LHCN-M2 (cell line): ENCODE measurements at places on chromosomes 16 and 17. TPM values are rescaled to one million over a fixed set of nuclear protein-coding genes. Genes with fewer than 3 reads are reported as not detected.

GRCh38 chr17:52027620-52028295 is 130.8 kb downstream of the CA10 start:
- peak; percentile 87 for DNase-seq

GRCh38 chr16:19549673-19550072 is 5.8 kb upstream of the VPS35L start:
- no peak for DNase-seq

DNA sequence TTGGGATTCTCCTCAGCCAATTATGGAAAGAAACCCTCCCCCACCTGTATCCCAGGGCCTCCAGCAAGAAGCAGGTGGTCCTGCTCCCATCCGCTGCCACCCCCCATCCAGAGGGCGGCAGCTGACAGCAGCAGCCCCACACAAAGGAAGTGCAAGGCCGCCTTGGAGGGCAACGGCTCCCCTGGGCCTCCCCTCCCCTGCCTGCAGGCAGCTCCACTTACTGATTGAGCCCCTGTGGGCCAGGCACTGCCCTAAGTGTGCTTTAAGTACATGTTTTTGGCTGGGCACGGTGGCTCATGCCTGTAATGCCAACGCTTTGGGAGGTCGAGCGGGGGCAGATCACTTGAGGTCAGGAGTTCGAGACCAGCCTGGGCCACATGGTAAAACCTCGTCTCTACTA is 257.6 kb downstream of the PARN start:
- no peak for DNase-seq

- no peak for DNase-seq
Measured at GRCh38 chr16:11737713-11738112, 4.9 kb downstream of the TXNDC11 start.

DNA sequence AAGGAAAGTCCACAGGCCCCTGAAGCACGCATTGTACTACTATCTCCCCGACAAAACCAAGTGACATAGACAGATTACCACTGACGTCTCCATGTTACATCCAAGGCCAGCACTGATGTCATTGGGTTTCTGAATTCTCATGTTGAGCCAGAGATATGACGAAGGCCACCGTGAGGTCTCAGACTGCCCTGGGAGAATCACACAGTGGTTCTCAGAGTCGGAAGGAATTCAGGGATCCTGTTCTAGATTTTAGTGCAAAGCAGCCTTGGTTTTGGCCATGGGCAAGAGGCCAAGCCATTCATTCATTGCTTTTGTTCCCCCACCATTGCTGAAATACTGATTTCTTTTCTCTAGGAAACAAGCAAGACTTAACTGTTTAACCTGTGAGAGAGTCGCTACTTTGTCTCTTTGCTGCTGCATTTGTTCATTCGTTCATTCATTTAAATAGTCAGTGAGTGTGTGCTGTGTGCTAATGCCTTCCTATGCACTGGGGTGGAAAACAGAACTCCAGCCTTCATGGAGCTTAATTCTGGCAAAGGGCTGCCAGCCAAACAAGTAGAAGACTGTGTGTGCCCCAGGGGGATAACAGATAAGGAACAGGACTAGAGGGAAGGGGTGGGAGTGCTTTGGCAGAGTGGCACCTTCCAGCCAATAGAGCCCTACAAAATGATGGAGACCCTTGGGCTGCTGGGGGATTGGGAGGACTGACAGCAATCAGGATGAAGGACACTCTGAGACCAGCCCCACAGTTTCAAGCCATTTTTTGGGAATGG is 222.3 kb downstream of the MSI2 start:
- no peak for DNase-seq

GRCh38 chr16:25628766-25629165 is 63.0 kb upstream of the HS3ST4 start:
- DNase-seq, result no peak

- no peak for DNase-seq
Measured at GRCh38 chr17:79813297-79814126, 16.6 kb upstream of the CBX8 start.

- DNase-seq, result no peak
Measured at GRCh38 chr16:84593825-84594724, 23.8 kb downstream of the COTL1 start.

DNA sequence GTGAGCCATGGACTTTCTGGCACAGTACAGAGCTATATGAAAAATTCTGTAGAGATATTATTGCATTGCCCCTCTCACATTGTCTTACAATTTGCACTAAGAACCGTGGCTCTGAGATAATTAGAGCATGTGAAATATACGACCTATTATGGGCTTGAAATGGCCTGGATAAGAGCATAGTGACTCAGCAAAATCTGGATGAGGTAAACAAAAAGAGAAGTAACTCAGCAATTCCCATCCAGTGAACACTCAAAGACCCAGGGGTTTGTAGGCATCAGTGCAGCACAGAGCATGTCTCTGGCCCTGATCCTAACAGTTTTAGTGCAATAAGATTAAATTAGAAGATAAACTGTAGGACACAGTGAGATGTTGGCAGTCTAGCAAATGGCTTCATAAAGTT is 317.2 kb upstream of the MYOCD start:
- DNase-seq, result no peak

DNA sequence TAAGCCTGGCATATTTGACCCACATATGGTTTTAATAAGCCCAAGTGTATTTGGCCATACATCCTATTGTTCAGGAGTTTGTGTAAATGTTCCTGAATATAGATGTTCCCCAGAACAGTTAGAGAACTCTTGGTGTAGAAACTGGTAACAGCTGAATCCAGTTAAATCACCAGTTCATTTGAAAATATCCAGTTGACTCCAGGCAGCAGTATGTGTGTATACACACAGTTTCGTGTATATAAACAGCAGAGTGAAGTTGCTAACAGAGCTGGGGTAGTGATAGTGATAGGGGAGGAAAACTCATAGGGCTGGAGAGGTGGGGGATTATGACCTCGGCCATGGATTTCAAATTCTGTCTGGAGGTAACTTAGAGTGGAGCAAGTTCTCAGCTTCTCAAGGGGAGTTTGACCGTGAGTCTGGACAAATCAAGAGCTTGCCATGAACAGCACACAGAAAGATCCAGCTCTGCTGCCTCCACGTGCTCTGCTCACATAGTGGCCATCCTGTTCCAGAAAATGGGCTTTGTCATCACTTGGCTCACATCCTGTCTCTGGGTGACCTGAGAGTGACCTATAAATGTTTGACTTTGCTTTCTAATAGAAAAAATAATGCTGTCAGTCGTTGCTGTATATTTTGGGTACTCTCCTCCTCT is 30.6 kb upstream of the MMD start:
- DNase-seq, result peak; percentile 82

DNA sequence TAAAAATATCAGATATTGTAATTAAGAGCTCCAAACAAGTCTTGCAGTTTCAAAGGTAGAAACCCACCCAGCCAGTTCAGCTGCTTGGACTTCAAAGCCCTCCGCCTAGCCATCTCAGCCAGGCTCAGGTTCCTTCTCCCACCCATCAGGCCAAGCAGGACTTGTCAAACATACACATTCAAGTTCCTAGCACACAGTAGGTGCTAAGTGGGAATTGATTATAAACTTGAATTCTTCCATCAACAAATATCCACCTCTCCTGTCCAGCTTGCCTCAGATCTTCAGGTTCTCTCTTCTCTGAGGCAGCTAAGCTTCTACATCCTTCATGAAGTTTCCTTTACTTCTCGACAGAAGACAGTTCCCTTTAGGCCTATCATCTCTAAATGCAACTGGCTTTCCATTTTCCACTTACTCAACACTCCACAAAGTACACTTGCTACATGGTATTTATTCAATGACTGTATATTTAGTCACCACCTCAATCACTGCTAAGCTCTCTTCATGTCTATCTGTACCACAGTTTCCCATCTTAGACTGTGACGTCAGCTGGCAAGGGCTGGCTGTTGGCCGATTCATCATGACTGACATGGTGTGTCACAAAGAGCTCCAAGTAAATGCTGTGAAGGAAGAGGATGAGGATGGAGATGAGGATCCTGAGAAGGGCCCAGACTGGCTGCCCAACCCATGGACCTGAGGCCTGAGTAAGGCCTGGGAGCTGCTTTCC is 13.3 kb upstream of the COG7 start:
- peak; percentile 96 for DNase-seq

The RPS15A gene
- 1,782 and 1,861 TPM in 2 replicates for total RNA-seq

The KRT40 gene
- total RNA-seq, result not detected in 2 replicates

The PGP gene
- 34.9 and 36.9 TPM in 2 replicates for total RNA-seq

The MYADML2 gene
- total RNA-seq, result not detected in 2 replicates

The ZC3H18 gene
- 15.8 and 20.0 TPM in 2 replicates for total RNA-seq

The CA7 gene
- not detected in 2 replicates for total RNA-seq

The ZNF213 gene
- 4.6 and 4.7 TPM in 2 replicates for total RNA-seq
